ENCODE measurements at places on chromosomes 1 and 21.
A peak's percentile ranks its signal among the peaks of the same experiment; 100 is the strongest.

DNA sequence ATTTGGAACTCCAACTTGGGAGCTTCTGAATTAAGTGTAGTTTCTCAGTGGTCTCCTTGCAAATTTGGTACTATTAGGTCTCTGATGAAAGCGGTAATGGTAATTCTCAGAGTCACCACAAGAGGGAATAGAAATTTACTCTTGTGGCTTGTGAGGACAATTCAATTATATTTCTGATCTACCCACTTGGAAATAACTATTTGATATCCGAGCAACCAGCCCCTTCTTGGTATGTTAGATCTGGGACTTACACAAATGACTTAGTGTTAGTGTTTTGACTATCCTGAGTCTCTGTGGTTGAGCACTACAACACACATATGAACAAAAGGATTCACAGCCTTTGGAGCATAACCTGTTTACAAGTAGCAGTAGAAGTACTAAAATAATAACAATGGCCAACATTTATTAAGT, 68.1 kb downstream of the RPS6KA1 start:
- DNase-seq, result peak; percentile 53

DNA sequence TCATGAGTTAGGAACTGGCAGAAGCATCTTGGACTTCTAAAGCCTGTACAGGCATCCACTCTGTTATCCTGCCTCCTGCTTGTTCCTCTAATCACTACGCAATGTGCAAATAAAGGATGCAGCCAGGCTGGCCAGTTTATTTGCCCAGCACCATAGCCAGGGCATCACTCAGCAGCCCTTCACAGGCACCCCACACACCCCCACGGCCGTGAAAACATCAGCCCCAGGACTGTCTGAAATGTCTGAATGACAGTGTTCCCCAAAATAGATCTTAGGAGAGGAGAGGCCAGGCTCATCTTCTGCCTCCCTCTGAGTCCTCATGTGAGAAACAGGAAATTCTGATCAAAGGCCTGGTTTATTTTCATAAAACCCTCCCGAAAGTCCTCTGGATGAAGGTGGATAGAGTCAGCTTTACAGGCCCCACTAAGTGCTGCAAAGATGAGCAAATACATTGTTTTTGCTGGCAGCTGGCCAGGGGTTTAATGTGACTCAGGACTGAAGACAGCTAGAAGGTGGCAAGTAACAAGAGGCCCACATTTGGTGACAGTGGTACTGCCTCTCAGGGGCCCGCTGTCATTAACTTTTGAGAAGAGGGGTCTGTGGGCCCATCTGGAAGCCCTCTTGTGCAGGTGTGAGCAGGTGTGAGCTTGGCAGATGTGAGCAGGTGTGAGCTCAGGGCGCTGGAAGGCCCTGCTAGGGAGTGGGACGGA, 32.9 kb downstream of the GRHL3 start:
- no peak for DNase-seq

DNA sequence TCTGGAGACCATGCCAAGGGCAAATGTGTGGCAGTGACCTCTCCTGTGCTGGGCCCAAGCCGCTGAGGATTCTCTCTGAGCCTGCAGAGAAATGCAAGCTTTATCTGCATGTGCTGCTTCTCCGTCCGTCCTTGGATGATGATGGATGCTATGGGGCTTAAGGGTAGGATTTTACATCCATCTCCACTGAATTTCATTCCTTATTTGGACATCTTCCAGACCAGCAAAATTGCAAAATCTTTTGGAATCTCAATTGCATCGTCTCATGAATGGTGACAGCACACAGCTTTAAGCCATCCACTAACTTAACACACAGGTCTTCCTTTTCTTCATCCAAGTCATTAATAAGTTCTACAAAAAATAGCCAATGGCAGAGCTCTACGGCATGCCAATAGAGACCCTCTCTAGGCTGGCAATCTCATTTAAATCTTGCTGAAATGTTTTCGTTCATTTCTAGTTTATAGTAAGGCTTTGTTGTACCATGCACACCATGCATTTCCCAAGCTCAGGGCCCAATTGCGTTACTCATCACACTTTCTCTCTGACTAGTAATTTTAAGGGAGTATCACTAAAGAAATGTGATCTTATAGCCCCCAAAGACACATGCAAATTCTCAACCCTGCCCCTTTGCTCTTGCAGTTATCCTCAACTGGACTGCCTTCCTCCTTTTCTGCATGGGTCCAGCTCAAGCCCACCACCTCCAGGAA, 11.1 kb downstream of the BATF3 start:
- no peak for DNase-seq

GRCh38 chr1:56548571-56548970, 30.8 kb downstream of the PLPP3 start:
- no peak for DNase-seq

DNA sequence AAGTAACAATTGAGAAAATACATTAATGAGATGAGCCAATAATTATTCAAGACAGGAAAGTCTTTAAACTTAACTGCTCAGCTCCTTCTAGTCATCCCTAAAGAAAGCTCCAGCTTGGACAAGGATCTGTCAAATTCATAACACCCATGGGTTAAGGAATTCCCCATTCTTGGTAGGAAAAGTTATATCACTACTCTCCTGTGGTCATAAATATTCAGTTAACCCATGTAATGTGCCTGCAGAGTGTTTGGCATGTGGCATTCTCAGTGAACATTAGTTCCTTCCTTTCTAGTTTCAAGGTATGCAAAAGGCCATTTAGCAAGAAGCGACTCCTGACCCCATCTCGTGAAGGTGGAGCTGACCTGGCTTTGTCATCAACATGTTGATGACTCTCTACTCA, 76.7 kb upstream of the VCAM1 start:
- DNase-seq, result no peak

GRCh38 chr1:116986421-116987255, 14.9 kb upstream of the CD101 start:
- no peak for DNase-seq

- DNase-seq, result no peak
These were observed 347.7 kb downstream of the NPHP4 start for GRCh38 chr1:5644281-5645134.

DNA sequence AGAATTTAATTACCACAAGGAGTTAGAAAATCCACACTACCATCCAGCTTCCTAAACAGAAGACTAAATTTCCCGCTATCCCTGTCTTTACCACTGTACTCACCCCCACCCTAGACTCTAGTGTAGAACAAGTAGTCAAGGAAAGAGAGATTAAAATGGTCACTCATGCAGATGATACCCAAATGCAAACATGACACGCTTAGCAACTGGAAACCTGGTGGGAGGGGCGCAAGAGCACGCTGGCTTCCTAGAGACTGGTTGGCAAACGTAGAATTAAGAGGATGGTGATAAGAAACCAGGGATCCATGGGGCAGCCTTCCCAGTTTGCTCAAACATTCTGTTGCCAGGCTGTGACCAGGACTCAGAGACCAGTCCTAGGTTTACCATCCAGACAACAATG, 9.9 kb upstream of the LDLRAD1 start:
- DNase-seq, result no peak

DNA sequence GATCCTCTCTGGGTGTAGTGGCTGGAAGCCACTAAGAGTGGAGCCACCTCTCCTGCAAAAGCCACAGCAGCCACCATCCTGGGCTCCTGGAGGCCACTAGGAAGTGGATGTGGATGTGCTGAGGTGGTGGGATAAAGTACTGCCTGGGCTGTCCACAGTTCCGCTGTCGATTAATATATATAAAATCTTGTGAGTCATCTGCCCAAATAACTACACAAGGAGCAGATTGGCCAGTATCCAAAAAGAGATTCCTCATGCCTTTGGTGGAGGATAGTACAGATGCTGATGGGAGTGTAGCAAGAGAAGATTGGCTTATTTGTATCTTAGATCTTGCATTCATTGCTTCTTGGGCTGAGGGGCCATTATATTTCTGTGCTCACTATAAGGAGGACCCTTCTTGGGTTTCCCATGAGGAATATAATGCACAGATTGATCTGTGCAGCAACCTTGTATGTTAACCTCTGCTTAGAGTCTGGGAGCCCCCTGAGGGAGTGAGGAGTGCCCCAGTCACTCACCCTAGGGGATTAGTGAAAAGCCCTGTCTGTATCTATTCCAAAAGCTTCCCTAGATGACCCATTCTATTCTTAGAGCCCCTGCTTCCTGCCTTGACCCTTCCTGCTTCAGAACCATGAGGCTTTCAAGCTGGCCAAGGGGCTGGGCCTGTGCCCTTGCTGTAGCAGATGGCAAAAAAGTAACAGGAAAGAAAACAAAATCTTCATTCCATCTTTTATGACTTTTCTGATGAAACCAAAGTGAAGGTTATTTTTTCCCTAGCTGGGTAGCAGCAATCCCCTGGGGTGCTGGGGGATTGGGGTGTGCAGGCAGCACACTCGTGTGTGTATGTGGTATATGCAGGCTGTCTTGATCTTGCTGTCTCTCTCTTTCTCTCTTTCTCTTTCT, 31.7 kb downstream of the RCSD1 start:
- DNase-seq, result no peak

DNA sequence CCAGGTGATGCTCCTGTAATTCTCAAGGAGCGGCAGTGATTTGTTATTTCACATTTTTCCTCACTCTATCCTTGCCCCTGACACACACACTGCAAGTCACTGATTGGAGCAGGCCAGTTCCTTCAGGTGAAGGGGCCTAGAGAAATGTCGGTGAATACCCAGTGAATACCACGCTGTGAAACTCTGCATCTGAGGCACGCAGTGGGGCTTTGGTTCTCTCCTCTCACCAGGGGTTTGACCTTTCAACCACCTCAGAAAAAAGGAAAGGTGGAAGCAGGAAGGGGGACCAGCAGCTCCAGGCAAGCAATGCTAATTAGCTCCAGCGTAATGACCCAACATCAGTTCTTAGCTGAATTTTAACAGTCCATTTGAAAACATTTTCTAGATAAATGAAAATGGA, 532 bp upstream of the FAM177B start:
- no peak for DNase-seq

DNA sequence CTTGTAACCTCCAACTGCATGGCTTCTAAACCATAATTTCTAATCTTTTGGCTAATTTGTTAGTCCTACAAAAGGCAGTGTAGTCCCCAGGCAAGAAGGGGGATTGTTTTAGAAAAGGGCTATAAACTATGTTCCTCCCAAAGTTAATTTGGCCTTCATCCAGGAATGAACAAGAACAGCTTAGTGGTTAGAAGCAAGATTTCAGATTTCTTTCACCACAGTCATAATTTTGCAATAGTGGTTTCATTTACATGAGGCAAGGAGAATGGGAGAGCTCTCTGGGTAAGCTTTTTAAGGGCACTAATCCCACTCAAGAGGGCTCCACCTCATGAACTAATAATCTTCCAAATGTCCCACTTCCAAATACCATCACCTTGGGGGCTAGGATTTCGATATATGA, 1353.9 kb downstream of the NCAM2 start:
- DNase-seq, result no peak

- no peak for DNase-seq
These were observed 45.7 kb downstream of the LRRC8D start for GRCh38 chr1:89866568-89866967.

DNA sequence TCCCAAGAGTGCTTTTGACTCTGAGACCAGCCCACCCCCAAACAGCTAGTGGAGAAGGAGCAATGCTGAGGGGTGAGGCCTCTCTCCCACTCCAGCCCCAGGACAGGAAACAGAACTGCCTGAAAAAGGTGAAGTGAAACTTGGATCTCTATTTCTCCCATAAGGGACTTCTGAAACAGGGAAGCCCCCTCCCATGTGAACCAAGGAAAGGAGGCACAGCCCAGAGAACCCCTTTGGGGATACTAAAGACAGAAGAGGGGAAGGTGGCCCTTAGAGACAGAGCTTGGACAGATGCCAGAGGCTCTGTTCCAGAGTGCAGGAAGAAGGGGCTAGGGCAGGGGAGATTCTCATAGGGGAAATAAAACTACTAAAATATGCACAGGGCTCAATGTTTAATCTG, 2.9 kb downstream of the TNFAIP8L2 start:
- DNase-seq, result no peak

GRCh38 chr1:150178548-150178947, 28.8 kb downstream of the PLEKHO1 start:
- no peak for DNase-seq

- DNase-seq, result no peak
These were observed 9.3 kb downstream of the CTH start for GRCh38 chr1:70420320-70420719.

- DNase-seq, result no peak
These were observed 556.8 kb downstream of the NPHP4 start for GRCh38 chr1:5435414-5435813.

DNA sequence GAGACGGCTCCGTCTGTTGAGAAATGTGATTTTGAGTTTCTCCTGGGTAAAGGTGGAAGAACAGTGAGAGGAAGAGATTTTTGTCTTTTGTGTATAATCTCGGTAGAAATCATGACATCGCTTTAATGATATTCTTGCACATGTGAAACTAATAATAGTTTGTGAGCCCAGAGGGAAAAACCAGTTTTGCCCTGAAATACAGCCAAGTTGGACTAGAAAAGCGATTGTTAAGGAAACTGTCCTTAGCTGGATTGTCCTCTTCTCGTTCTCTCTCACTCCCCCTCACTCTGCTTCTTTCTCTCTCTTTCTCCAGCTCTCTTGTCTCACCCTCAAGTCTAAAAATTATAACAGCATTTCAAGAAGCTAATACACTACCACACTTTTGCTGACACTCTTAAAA, 17.1 kb downstream of the KCNJ6 start:
- DNase-seq, result no peak

GRCh38 chr21:34526241-34526617, 14.2 kb upstream of the KCNE1 start:
- DNase-seq, result no peak

- no peak for DNase-seq
These were observed 228.1 kb downstream of the C1orf94 start for GRCh38 chr1:34404804-34405203.

DNA sequence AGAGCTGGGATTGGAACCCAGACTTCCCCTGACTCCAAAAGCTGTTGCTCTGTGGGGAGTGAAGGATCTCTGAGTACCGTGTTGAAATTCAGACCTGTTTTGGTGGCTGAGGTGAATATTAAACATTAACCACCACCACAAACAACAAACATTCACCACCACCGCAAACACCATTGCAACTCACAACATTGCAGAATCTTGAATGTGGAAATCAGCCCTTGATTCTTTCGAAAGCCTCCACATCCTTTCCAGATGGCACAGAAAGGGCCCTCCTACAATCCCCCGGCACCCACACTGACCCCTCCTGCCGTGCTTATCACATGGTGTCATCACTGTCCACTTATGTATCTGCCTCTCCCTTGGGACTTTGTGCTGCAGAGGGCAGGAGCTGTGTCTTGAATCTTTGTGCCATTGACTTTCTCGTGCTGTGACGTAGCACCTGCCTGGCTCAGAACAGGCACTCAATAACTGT, 1.4 kb downstream of the CDA start:
- no peak for DNase-seq

DNA sequence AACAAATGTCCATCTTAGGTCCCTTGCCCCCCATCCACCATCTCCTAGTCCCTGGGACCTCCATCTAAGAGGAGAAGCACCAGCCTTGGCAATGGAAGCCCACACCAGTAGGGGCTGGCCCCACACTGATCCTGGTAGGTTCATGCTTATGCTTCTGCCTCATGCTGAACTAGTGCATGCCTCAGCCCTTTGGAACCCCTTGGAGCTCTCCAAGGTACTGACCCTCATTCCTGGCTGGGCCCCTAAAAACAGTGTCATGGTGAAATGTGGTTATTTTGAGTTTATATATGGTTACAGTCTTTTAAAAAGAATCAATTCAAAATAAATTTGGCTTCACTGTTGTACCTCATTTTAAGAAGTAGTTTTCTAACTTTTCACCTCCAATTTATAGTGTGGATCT, 108.3 kb downstream of the HIVEP3 start:
- peak; percentile 2 for DNase-seq

GRCh38 chr1:217673387-217673786, 42.2 kb downstream of the SPATA17 start:
- DNase-seq, result peak; percentile 5

- no peak for DNase-seq
These were observed 368.8 kb upstream of the ADGRL4 start for GRCh38 chr1:79375352-79375751.

Measured in midbrain (tissue), 1 donor.